Activated T-helper 1 cell treated with Interleukin-2 at 50 U/mL for 16 hours (primary cell): ENCODE measurements at places on chromosomes 11 and 22.

DNA sequence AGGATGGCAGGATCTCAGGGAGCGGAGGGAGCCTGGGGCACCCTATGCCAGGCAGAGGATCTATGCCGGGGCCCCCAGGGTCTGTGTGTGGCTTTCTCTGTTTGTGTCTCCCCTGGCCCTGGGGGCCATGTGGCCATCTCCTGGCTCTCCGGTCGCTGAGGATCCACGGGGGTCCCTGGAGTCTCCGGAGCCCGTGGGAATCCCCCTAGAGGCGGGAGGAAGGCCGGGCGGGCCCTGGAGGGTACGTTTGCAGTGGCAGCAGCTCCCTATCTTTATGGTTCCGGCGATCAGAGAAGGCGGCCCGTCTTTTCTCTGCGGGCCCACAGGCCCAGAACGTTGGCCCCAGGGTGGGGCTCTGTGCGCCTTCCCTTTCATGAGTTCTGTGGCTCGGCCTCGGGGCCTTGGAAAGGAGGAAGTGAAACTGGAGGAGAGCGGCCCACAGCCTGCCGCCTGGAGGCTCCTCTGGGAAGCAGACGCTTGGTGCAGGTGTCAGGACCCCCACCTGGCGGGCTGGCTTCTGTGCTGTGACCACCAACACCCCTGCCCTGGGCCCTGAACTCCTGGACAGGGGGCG, 82.1 kb downstream of the KCNQ1 start:
- DNase-seq = no peak

DNA sequence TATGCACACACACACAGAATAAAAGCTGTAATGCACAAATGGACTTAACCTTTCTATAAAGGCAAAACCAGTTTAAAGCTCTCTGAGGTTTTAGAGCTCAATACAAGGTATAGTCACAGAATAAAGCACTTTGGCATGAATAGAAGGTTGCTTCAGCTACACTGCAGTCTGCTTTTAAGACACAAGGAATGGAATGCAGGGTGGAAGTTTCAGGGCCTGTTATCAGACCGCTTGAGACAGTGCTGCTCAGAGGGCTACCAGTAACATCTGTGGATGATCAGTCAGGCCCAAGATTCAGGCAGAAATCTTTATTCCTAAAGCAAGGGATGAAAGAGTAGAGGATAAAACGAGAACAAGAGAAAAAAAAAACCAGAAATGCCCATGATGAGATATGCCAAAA, 46.7 kb downstream of the CD44 start:
- no peak for DNase-seq

GRCh38 chr11:108027057-108027456, 18.4 kb downstream of the CUL5 start:
- DNase-seq = no peak

GRCh38 chr11:73306069-73306841, 1.8 kb upstream of the ARHGEF17 start:
- no peak for DNase-seq

GRCh38 chr11:47204637-47204989, 10.2 kb upstream of the DDB2 start:
- no peak for DNase-seq
